ENCODE measurements at places on chromosomes 13 and 19. TPM values are rescaled to one million over a fixed set of nuclear protein-coding genes. Genes with fewer than 3 reads are reported as not detected.

The NOTCH3 gene
- total RNA-seq, result not detected

The SELENOV gene
- not detected for total RNA-seq

DNA sequence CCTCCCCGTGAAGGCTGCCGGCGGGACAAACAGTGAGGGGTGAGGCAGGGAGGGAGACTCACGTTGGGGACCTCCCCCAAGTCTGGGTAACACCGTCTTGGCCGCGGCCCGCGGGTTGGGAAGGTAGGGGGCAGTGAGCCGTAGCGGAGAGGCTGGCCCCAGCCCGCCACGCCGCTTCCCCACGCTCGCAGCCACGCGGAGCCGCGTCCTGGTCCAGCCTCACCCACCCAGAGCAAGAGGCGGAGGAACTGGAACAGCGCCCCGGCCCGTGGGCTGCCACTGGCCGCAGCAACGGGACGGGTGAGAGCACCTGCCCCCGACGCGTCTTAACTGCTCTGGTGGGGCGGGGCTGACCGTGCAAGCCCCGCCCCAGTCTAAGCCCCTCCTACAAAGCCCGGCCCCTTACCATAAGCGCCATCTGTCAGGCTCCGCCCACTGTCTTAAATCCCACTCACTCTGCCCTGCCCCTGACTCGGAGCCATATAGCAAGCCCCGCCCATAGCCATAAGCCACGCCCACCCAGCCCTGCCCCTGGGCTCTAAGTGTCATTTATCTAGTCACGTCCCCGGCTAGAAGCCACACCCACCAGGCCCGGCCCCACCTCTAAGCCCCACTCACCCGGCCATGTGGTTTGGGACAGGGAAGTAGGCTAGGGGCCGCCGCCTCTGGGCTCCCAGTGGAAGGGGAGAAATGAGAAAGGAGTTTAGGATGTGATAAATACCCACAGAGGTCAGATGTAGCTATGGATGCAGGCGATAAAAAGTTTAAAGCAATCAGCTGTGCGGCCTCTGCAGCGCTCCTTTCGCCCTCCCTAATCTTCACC, 2.1 kb upstream of the CCL25 start:
- peaks cover 3% of the 10 kb centered on the region for H3K27me3 ChIP-seq
- peaks cover 28% of the 10 kb centered on the region for H3K4me1 ChIP-seq
- DNase-seq, result peak; percentile 84
- peak overlapping the region; percentile 32 for H3K4me3 ChIP-seq

GRCh38 chr13:32881074-32881776, 135.0 kb upstream of the KL start:
- DNase-seq, result no peak
- no peaks in the 10 kb centered on the region for H3K36me3 ChIP-seq
- peaks cover 3% of the 10 kb centered on the region for H3K4me1 ChIP-seq
- H3K4me3 ChIP-seq, result no peak overlapping the region
- no peak overlapping the region for H3K27ac ChIP-seq
- H3K27me3 ChIP-seq, result peaks cover 9% of the 10 kb centered on the region

GRCh38 chr13:100196375-100196774, 107.5 kb downstream of the PCCA start:
- H3K27me3 ChIP-seq, result no peaks in the 10 kb centered on the region
- no peak overlapping the region for H3K27ac ChIP-seq
- H3K36me3 ChIP-seq, result no peaks in the 10 kb centered on the region
- H3K4me3 ChIP-seq, result no peak overlapping the region
- DNase-seq, result no peak
- H3K4me1 ChIP-seq, result no peaks in the 10 kb centered on the region

DNA sequence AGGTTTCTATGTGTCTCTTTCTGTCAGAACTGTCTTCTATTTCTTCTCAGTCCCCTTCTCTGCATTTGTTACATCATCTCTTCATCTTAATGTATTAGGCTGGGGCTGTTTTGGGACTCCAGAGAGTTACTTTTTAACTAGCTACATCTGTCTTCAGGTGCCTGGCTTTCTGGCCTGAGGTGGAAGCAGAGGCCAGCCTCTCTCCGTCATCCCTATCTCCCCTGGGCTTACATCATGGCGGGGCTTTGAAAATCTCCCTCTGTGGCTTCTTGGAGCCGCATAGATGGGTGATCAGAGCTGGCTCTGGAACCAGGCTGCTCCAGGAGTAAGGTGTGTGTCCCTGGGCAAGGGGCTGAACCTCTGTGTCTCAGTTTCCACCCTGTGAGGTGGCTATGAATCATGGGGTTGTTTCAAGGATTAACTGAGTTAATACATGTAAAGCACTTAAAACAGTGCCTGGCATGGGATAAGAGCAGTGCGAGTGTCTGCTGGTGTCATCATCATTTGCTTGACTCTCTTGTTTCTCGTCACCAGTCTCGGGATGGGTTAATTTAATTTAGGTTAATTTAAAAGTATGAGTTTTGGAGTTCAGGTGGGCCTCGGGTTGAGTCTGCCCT, 2.0 kb downstream of the EPN1 start:
- peak overlapping the region; percentile 61 for H3K27ac ChIP-seq
- peaks cover 33% of the 10 kb centered on the region for H3K36me3 ChIP-seq
- H3K4me3 ChIP-seq, result peak overlapping the region; percentile 94
- no peak for DNase-seq
- H3K4me1 ChIP-seq, result peaks cover 53% of the 10 kb centered on the region
- no peaks in the 10 kb centered on the region for H3K27me3 ChIP-seq

Data from activated CD4-positive, alpha-beta T cell treated with anti-CD3 and anti-CD28 coated beads, Interleukin-2, amount 10 ng/mL, durations not matched to agents 7 days and 5 days (primary cell).